Hematopoietic multipotent progenitor cell treated with erythropoietin and hydrocortisone succinate and interleukin-3 and kit ligand, for 4 days (in vitro differentiated cells): ENCODE measurements at places on chromosomes 1 and 21.

- no peak for DNase-seq
Measured at GRCh38 chr1:13682444-13682843, 17.5 kb upstream of the PRDM2 start.

DNA sequence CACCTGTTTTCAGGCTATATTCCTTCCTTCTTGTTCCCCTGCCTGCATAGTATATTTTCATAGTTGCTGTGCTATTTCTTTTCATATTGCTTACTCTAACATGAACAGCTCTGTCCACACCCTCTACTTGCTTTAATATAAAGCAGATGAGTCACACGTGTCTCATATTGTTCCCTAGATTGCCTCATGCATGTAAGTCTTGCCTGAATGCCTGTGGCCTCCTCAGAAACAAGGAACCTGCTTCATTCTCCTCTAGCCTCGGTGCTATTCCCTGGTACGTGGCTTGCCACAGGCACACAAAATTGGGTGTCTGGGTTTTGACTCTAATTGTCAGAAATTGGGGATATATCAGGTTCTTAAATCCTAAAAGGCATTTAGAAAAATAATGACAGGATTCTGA is 16.5 kb upstream of the PKP1 start:
- peak; percentile 14 for DNase-seq

DNA sequence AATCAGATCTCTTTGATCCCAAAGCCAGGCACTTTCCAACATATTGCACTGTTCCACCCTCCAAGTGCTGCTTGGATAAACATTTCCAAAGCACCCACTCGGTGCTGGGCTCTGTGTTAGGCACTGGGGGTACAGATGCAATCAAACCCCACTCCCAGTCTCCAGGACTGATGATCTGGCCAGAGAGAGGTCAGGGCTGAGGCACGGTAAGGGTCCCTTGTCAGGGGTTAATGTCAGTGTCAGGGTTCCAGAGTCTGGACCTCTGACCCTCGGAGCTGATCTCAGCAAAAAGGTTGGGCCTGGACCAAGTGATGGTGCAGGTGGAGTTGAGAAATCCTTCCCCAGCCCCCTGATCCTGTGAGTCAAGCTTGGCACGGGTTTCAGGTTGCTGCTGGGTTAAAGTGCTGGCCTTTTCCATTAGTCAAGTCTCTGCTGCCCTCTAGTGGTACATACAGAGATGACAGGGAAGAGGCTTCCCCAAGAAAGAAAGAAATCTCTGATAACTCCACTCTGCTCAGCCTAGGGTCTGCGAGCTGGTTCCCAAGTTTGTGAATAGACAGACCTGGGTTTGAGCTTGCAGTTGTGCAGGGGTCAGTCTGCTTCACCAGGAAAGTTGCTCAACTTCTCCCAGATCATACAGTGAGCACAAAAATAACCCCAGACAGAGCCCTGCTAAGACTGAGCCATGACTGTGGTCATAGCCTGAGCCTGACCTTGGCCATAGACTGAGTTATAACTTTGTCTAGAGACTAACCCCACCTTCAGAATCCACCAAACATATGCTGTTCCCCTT is 74.6 kb downstream of the DMRTA2 start:
- DNase-seq, result peak; percentile 87

- no peak for DNase-seq
Measured at GRCh38 chr1:90358448-90358847, 358.7 kb downstream of the BARHL2 start.

- DNase-seq, result no peak
Measured at GRCh38 chr1:17763995-17764394, 8.9 kb downstream of the ACTL8 start.

DNA sequence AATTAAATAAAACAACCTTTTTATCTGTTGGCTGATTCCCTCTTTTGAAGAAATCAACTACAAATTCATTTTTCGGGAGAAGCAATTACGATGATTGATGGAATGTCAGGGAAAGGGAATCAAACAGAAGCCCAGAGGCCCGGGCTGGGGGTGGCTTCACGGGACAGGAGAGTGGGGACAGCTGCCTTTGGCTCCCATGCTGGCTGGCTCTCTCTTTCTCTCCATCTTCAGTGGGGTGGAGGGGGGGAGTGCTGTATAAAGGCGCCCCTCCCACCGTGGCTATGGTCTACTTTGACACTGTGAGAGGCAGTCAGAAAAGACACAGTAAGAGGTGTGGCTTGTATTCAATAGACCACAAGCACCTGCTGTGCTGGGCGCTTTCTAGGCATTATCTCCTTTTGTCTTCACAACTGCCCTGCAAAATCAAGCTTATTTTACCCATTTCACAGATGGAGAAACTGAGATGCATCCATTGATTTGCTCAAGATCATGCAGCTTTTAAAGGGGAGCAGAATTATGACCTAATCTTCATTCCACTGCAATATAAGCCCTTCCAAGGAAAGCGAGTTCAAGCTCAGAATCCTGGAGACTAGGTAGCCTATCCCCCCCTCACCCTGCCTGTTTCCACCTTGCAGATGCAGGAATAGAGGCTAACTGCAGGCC is 92.9 kb downstream of the GRIK3 start:
- no peak for DNase-seq
